ENCODE measurements at places on chromosomes 7 and 10. TPM values are rescaled to one million over a fixed set of nuclear protein-coding genes. Genes with fewer than 3 reads are reported as not detected.
A peak's percentile ranks its signal among the peaks of the same experiment; 100 is the strongest.

The TWIST1 gene
- 31.2 TPM for total RNA-seq

The NOLC1 gene
- total RNA-seq: 23.4 TPM

DNA sequence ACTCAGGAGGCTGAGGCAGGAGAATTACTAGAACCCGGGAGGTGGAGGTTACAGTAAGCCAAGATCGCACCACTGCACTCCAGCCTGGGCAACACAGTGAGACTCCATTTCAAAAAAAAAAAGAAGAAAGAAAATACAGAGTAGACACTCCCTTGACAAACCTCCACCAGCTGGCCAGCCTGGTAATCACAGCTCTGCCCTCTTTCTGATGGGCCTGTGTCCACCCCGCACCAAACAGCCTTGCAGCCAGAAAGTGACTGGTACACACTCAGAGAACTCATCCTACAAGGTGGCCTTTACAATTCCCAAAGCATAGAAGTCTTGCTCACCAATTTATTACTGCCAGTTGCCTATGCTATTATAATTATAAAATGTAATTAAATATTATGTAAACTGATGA, 66.6 kb downstream of the COBL start:
- DNase-seq: no peak

The GDF10 gene
- 25.1 TPM for total RNA-seq

The CRYGN gene
- total RNA-seq: 0.50 TPM

GRCh38 chr7:133365917-133366316, 113.0 kb downstream of the EXOC4 start:
- peak; percentile 86 for DNase-seq

The CYP2C19 gene
- not detected for total RNA-seq

GRCh38 chr10:88110822-88111221, 247.4 kb downstream of the PTEN start:
- DNase-seq: no peak

The OR6V1 gene
- not detected for total RNA-seq

The ICA1 gene
- total RNA-seq: under 0.01 TPM

The FGFR2 gene
- total RNA-seq: 0.17 TPM

DNA sequence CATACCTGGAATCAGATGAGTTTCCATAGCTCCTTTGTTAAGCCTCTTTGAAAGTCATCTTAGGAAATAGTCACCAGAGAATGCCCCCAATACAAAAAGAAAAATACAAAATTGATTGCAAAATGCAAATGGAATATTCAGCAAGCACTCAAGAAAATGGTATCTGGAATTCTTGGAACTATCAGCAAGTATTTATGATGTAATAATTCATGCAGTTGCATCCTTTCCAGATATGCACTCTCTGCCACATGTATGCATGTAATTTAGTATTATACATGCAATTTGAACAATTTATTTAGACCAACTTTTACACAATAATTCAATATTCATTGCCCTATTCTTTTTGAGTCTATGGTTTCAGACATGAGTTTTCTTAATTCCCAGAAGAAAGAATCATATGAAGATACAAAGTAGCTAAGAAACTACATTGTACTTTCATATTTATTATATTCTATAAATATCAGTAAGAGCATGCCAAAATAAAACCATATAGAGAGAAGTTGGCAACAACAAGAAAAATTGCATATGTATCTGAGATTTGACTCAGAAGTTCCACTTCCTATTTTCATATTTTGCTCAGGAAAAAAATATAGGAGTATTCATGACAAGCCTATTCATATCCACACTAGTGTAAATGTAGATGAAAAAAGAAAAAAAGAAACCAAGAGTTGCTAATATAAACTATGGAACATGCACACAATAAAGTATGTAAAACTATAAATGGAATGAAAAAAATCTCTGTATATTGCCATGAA, 338.5 kb downstream of the SEMA3D start:
- no peak for DNase-seq

The ASCC1 gene
- total RNA-seq: 42.1 TPM

- peak; percentile 57 for DNase-seq
Measured at GRCh38 chr10:103197174-103197573, 4.1 kb upstream of the NT5C2 start.

The CPA1 gene
- total RNA-seq: under 0.01 TPM

DNA sequence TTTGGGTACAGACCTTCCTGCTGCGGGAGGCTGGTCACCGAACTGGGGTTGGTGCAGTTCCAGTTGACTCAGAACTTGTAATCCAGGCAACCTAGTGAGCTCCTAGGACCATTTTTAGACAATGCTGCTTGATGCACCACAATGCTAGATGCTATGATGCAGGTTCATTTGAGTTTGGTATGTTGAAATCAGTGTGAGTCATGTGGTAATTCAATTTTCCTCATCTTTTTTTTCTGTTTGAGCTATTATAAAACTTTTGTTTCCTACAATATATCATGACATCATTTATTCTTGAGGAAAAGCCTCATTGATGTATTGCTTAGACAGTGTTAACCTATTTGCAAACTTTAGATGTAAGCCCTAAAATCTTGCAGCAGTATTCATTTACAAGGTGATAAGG, 40.9 kb upstream of the MTPN start:
- DNase-seq: peak; percentile 9

DNA sequence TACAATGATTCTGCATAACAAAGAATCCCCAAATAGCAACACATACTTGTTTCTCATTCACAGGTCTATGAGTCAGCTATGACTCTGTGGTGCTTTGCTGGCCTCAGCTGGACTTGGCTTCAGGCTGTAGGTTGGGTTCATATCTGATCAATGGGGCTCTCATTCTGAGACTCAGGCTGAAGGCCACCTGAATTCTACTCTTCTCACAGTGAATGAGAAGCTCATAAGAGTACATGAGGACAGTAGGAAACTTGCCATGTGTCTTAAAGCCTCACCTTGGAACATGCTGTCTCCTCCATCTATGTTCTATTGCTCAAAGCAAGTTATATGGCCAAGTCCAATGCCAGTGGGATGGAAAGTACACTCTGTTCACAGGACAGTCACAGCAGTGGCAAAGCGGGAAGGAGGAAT, 292.9 kb downstream of the BMPER start:
- DNase-seq: no peak

DNA sequence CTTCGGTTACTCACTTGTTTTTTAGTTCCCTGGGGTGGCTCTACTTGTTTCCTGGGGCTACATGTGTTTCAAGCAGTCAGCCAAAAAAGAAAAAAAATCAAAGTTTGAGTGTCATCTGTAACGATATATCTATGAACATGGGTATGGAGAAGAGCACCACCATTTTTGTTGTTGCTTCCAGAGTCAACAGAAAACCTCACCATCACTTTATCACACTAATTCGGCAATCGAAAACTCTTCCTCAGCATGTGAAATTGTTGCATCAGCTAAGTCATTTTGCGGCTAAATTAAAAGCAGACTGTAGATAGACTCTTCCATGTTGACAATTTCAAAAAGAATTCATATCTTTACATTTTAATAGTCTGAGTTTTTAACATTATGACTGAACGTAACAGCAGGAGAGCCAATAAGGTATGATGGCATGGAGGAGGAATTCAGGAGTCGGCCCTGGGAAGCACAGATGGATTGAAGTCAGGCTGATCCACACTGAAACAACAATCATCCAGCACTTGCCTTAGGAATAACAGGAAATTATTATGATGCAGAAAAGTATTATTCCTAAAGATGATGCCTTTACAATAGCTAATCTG, 455.7 kb upstream of the KLF6 start:
- DNase-seq: peak; percentile 93

DNA sequence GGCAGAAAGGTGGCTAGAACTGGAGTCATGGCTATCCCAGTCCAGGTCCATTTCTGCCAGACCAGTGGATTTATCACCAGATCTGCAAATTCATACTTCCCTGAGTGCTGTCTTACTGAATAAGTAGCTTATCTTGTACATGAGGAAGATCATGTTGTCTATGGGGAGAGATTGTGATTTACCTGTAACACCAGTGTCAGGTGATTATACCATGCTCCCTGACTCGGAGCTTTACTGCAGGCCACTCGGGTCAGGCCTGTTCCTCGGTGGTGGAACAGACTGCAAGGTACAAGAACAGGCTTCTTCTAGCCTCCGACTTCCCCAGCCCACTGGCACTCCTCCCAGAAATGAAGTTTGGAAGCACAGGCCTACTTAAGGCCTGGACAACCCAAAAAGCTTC, 42.6 kb upstream of the DLG5 start:
- no peak for DNase-seq

- DNase-seq: no peak
Measured at GRCh38 chr10:129544205-129545202, 77.5 kb downstream of the MGMT start.

The GNAI1 gene
- 68.9 TPM for total RNA-seq

The CCL24 gene
- total RNA-seq: not detected

DNA sequence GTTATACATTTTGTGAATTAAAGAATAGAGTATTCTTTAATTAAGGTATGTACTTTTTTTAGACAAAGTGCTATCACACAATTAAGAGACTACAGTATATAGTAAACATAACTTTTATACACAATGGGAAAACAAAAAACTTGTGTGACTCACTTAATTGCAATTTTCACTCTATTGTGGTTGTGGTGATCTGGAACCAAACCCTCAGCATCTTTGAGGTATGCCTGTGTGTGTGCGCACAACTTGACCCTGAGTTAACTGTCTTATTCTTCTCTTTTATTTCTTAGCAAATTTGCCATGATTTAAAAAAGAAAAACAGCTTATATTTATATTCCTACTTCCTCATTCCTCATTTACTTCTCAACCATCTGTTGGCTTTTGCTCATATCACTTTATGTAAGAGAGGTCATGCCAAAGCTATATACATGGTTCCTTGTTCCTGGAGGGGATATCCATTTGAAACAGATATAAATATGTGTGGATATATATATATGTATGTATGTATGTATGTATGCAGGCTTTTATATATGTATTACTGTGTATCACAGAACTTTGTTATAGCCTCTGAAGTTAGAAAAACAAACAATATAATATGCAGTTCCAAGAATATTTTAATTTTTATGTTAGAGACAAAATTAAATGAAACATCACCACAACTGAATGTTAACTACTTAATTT, 259.5 kb upstream of the HGF start:
- peak; percentile 53 for DNase-seq

The LIPM gene
- not detected for total RNA-seq

DNA sequence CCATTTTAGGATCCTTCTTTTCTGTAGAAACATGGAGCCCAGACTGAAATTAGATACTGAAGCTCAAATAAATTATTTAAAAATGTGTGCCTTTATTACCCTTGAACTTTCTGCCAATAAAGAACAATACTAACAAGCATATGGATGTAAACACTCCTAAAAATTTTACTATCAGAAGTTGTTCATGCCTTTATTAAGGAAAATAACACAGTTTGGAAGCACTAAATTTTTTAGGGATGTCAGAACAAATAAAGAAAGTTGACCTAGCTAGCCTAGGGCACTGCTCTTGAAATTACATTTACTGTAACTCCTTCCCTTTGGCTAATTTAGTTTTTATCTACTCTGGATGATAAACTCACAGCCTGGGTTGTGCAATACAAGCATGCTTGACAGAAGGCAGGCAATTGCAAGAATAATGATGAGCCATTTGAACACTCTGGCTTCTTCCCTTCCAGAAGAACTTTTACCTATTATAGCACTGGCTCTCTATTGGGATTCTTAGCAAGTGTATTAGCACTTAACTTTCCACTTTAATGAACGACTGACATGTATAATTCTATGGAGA, 351.7 kb upstream of the C7orf33 start:
- DNase-seq: no peak

The SUPV3L1 gene
- total RNA-seq: 69.6 TPM

DNA sequence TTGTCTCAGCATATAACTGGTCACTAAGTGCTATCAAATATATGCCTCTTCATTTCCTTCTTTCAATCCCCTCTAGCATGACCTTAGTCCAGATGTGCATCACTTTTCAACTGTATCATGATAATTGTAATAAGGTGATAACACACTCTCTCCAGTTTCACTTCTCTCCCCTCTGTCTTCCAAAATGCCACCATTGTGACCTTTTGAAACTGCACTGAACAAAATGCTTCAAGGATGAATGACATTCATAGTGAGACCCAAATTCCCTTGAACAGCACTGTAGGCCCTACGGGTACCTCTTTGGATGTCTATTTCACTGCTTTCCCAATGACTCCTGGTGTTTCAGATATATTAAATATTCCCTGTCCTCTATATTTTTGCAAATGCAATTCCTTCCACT, 224.8 kb downstream of the DNAJB9 start:
- DNase-seq: no peak

The LIPF gene
- not detected for total RNA-seq

The NUDT1 gene
- 9.5 TPM for total RNA-seq

DNA sequence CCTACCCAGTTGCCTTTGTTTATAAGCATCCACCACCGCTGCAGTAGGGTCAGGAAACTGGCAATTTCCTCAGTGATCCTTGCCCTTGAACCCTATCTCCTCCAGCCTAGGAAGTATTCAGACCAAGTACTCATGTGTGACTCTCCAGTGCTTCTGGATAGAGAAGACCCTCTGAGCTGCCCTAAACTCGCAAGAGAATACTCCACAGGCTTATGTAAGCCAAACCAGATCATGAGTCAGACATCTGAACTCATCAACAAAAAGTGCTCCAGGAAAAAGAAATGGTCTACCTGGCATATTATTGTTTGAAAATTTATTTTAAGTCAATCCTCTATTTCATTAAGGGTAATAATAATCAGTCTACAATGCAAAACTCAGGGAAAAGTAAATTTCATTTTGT, 101.3 kb downstream of the KAT6B start:
- no peak for DNase-seq

- DNase-seq: no peak
Measured at GRCh38 chr7:50409856-50410745, 40.0 kb downstream of the FIGNL1 start.

- DNase-seq: no peak
Measured at GRCh38 chr10:95257849-95258248, 33.0 kb downstream of the PDLIM1 start.

GRCh38 chr7:56125831-56126230, 9.6 kb upstream of the NUPR2 start:
- DNase-seq: no peak

The LIPK gene
- not detected for total RNA-seq

GRCh38 chr10:62583876-62584615, 209.9 kb downstream of the ZNF365 start:
- DNase-seq: peak; percentile 71

DNA sequence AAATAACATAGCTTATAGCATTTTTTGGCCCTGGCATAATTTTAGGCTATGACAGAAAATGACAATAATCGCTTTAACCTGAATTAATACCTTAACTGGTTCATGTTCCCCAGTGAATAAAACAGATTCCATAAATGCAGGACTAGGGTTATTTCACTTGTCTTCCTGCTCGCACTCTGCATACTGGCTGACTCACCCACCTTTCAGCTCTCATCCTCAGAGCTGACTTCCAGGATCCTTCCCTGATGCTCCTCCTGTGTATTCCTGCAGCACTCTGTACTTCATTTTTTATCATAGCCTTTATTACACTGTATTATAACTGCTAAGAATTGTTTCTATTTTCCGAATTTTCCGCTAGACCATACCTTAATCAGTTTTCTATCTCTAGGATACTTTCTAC, 123.7 kb downstream of the AVL9 start:
- peak; percentile 7 for DNase-seq
